ENCODE measurements at places on chromosomes 12 and 14.

DNA sequence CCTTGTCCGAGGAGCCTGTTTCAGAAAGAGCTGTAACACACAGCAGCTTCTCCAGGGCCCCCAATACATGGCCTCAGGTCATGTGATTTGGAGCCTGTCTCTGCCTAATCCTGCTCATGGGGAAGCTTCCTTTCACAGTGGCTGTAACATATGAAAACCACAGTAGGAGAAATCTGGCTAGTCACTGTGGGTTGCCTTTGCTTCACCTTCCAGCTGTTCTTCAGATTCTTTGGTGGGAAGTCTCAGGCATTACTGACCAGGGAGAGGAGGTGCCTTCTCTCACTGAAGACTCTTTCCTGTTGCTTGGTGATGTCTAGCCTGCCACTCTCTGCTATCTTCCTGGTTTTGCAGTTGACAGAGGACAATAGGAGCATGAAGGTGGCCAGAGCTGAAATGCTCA, 350.6 kb downstream of the DPF3 start:
- DNase-seq, result no peak

DNA sequence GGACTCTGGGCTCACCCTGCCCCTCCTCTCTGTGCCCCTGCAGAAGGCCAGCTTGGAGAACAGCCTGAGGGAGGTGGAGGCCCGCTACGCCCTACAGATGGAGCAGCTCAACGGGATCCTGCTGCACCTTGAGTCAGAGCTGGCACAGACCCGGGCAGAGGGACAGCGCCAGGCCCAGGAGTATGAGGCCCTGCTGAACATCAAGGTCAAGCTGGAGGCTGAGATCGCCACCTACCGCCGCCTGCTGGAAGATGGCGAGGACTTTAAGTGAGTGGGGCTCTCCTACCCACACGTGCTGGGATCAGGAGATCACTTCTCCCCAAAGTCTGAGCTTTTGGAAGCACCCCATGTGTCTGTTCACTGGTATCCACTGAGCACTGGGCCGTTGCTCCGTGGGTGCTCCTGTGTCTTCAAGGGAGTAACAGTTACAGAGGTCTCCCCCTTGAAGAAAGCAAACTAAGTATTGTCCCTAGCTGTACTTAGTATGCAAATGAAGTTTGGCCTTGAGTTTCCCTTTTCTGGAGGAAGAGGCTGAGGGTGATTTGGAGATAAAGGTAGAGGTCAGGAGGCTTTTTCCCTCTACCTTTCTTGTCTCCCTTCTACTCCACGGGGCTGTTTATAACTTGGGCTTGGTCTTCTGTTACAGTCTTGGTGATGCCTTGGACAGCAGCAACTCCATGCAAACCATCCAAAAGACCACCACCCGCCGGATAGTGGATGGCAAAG, 3.3 kb downstream of the KRT18 start:
- DNase-seq, result no peak

- no peak for DNase-seq
Observed at GRCh38 chr14:50397390-50398188, 908 bp upstream of the CDKL1 start.

DNA sequence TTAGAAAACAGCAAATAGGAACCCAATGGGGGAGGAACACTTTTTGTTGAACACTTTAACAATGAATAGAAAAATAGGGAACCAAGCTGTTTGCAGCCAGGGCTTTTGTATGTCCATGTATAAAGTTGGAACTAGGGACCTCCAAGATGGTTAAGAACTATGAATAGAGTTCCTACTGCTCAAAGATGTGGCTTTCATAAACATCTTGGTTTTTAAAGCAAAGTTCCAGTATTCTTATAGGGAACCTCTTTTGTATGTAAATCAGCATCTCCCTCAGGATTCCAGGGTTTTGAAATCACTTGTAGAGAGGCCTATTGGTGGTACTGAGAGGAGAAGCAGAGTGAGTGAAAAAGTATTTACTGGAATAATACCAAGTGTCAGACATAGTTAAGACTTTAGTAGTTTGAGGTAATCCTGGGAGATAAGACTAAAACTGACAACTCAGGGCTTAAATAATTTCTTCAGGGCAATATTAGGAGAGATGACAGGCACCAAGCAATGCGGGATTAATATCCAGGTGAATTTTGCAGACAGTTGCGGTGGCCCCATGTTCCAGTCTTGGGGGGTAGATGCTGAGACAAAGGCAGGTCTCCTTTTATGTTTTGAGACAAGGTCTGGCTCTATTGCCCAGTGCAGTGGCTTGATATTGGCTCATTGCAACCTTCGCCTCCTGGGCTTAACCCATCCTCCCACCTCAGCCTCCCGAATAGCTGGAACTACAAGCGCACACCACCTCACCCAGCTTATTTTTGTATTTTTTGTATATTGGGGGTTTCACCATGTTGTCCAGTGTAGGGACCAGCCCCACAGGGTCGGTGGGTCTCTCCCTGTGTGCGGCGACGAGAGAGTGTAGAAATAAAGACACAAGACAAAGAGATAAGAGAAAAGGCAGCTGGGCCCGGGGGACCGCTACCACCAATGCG, 10.4 kb upstream of the EID3 start:
- no peak for DNase-seq

- DNase-seq, result peak; percentile 73
Observed at GRCh38 chr12:47767216-47767724, 5.8 kb upstream of the SLC48A1 start.

DNA sequence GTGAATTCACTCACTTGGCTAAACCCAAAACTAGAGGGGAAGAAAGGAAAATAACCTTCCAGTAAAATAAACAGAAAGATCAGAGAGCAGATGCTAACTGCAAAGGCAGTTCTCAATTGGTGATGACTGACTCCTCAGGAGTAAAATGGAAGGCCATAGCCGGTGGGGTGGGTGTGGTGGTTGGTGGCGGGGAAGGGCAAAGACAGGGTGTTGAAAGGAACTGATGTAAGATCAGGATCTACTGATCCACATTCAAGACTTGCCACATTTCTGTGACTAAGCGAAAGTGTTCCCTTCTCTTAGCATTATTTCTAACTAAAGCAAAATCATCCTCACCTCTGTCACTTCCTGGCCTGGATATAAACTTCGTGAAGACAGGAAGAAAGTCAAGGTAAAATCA, 26.3 kb upstream of the TC2N start:
- DNase-seq, result peak; percentile 29

DNA sequence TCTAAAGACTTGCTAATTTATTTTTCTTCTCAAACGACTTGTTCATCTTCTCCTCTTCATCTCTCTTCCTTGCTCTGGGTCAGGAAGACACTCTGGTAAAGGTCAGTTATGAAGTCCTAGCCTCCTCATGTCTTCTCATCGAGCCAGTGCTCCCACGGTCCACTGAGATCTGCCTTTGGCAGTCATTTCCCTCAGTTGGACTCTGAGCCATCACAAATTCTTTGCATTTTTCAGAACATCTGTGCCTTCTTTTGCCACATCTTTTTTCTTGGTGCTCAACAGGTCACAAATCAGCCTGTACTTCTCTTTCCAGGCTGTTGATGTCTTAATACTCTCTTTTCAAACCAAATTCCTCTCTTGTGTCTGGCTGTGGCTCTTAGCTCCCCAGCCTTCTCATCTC, 49.7 kb downstream of the IGF1 start:
- DNase-seq, result no peak

- no peak for DNase-seq
Observed at GRCh38 chr12:130280742-130281141, 56.9 kb upstream of the PIWIL1 start.

- DNase-seq, result no peak
Observed at GRCh38 chr12:20946732-20947131, 136.2 kb downstream of the SLCO1B3 start.

GRCh38 chr12:115199831-115200230, 515.9 kb upstream of the TBX3 start:
- DNase-seq, result no peak

- no peak for DNase-seq
Observed at GRCh38 chr12:109393437-109394345, 46.0 kb downstream of the MYO1H start.

DNA sequence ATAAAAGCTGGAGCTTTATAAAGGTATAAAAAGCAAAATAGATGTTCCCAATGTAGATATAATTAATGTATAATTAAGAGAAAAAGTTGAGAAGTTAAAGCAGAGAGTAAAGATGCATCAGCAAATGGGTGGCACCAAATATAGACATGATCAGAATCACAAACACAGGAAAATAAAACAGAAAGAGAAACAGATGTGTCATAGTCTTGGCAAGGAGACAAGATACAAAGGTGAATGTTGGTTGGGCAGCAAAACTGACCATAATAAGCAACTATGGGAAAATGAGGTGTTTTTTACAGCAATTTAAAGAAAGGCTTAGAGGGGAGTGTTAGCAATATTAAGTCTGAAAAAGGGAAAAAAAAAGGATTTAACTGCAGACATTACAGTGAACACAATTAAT, 135.4 kb upstream of the CLEC14A start:
- no peak for DNase-seq

- no peak for DNase-seq
Observed at GRCh38 chr14:36300337-36300736, 20.1 kb downstream of the MBIP start.

- no peak for DNase-seq
Observed at GRCh38 chr14:59900556-59900955, 19.4 kb upstream of the LRRC9 start.

DNA sequence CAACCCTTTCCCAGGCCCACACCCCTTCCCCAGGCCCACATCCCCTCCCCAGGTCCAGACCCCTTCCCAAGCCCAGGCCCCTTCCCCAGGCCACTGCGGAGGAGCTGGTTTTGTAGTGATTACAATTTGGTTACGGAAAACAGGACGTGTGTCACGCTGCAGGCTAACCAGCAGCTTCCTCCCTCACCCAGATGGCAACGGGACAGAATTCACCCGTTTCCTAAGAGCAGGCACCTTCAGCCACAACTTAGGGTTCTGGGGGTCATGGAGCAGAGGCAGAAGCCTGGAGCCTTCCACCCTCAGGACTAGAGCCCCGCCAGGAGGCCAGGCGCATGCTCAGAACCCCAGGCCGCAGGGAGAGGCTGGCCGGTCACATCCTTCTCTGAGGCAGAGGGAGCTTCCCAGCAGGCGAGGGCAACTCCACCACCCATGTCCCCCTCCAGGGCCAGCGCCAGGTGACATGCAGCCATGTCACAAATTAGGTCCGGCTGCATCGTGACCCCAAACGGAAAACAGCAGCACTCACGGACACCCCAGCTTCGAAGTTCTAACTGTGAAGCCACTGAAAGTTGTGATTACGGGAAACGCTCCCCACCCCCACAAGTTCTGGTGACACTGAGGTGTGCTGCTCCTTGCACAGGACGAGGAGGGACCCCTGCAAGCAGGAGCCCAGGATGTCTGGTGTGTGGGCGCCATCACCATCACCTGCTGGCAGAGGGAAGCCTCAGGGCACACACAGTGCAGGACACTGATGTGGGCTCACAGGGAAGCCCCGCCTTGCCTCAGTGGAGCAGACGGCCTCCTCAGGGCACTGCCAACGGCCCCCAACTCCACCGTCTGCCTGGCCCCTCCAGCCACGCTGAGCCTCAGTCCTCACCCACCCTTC, 7.7 kb downstream of the BRF1 start:
- DNase-seq, result no peak

GRCh38 chr12:28079539-28079938, 107.0 kb upstream of the PTHLH start:
- DNase-seq, result no peak

DNA sequence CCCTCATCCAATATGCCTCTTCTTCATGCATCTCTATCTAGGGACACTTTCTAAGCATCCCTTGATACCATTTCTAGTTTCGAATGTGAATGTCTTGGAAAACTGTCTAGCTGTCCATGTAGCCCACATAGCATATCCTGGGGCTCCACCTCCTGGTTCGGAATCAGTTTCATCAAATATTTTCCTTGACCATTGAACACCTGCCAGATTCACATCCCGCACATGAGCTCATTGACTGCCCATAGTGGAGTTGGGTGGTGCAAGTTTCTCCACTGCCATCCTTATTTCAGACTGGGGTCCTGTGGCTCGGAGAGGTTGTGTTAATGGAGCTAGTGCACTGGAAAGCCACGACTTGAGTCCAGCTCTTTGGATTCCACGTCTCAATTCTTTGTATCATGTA, 58.6 kb upstream of the TMEM263 start:
- DNase-seq, result no peak

DNA sequence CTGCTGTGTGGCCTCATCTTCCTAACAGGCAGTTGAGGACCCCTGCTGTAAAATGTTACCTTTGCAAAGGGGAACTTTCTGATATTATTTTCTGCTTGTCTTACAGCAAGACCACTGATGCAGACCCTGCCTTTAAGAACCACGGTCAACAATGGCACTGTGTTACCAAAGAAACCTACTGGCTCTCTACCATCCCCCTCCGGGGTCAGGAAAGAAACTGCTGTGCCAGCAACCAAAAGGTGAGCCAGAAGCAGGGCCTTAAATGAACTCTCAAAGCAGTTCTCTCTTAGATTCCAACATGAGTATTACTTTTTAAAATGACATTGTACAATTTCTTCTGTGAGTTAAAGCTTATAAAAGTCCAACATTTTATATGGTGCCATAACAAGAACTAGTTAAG, 72.2 kb downstream of the EML1 start:
- no peak for DNase-seq

GRCh38 chr12:7608184-7608911, 57.4 kb downstream of the APOBEC1 start:
- no peak for DNase-seq

- no peak for DNase-seq
Observed at GRCh38 chr14:60640859-60641741, 8.2 kb downstream of the SIX1 start.

DNA sequence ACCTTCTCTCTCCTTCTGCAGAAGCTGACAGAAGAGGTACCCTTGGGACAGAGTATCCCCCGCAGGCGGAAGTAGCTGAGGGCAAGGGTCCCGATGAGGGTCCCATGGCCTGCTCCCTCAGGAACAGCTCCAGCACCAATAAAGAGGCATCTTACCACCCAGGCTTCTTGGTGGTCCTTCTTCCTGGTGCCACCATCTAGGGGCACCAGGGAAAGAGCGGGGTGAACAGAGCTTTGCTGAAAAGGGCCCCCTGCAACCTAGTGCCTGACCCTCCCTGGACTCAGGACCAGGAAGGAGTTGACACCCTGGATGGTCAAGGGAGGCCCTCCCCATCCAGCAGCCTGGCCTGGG, 591 bp upstream of the IRF9 start:
- DNase-seq, result no peak

GRCh38 chr12:41287500-41288141, 99.5 kb downstream of the PDZRN4 start:
- no peak for DNase-seq

DNA sequence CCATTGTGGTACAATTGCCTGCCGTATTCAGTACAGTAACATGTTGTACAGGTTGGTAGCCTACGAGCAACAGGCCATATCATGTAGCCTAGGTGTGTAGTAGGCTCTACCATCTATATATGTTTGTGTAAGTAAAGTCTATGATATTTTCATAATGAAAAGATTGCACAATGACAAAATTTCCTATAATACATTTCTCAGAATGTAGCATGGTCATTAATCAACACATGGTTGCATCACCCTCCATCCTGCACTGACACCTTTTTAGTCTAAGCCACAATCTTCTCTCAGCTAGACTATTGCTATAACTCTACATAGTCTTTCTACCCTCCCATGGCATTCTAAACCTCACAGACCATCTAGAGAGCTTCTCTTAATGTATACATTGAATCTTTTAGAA, 158.5 kb upstream of the HMGA2 start:
- no peak for DNase-seq

GRCh38 chr12:92294676-92295440, 149.2 kb upstream of the BTG1 start:
- DNase-seq, result no peak

Data from stimulated activated CD4-positive, alpha-beta T cell treated with anti-CD3 and anti-CD28 coated beads, Interleukin-4, amount 100 ng/mL, for 1 hour (primary cell).